ENCODE measurements at places on chromosomes 3 and 15. TPM values are rescaled to one million over a fixed set of nuclear protein-coding genes. Genes with fewer than 3 reads are reported as not detected.
A peak's percentile ranks its signal among the peaks of the same experiment; 100 is the strongest.

DNA sequence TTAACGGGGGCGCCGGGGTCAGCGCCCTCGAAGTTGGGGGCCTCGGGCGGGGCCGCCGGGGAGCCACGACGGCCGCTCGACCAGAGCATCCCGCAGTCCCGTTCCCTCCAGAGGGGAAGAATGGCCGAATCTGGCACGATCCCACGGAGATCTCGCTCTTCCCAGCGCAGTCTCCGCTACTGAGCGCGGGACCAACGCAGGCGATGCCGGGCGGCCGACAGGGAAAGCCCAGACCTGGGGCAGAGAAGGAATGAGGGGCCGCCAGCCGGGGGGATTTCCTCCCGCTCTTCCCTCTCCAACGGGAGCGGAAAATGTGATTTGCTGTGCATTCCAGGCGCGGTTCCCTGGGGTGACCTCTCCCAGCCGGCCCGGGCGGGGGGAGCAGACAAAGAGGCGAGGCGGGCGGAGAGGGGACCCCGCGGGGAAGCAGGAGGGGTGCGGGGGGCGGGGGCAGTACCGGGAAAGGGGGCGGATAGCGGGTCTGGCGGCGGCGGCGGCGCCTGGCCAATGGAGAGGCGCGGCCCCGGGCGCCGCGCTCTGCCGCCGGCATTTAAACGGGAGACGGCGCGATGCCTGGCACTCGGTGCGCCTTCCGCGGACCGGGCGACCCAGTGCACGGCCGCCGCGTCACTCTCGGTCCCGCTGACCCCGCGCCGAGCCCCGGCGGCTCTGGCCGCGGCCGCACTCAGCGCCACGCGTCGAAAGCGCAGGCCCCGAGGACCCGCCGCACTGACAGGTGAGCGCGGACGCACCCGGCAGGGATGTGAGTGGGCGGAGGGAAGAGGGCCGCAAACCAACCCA lies at the start of gene GREM1:
Gene GREM1, plus strand, starts transcription at position 579 of the 801 bp plus-strand sequence. CDS start 12,687 bp downstream, outside the sequence.
- peak; percentile 65 for DNase-seq

DNA sequence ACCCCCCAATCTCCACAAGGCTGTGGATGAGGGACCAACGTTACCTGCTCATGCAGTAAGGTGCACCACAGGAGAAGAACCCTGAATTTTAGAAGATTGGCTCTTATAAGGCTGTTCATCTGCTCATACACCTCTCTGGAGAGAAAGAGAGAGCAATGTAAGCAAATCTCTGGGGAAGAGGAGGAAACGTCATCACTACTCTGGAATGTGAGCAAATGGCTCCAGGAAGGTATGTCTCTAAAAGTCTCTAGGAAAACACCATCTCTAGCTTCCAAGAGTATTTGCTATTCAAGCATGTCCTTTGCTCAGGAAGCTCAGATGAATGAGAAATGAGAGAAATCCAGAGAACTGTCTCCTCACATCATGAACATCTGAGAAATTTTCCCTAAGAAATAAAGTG lies 235.4 kb downstream of the TBL1XR1 start:
- DNase-seq = peak; percentile 29

GRCh38 chr3:10419637-10420232 lies 85.7 kb downstream of the ATP2B2 start:
- no peak for DNase-seq

DNA sequence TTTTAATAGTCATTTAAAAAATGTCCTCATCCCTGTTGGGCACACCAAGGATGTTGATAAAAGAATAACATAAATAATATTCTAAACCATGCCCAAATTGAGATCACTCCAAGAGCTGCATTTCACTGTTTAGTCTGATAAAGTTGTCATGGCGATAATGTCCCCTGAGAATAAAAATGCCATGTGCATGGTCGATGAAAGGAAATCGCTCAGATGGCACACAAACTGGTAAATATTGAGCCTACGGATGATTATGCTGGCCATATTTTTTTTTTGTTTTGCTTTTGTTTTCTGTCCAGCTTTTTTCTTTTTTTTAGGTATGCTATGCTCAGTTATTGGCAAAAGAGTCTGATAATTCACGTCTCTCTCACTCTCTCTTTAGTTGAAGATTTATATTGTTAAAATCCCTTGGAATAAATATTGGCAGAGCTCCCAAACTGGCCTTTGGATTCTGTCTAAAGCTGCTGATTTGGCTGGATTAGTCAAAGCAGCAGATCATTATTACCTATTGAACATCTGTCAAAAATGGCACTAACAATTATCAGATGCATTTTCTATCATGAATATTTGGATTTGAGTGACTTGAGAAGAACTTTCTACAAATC lies 643.8 kb downstream of the SQOR start:
- DNase-seq = no peak

GRCh38 chr3:71916747-71917369 lies 131.9 kb upstream of the PROK2 start:
- DNase-seq = peak; percentile 24

DNA sequence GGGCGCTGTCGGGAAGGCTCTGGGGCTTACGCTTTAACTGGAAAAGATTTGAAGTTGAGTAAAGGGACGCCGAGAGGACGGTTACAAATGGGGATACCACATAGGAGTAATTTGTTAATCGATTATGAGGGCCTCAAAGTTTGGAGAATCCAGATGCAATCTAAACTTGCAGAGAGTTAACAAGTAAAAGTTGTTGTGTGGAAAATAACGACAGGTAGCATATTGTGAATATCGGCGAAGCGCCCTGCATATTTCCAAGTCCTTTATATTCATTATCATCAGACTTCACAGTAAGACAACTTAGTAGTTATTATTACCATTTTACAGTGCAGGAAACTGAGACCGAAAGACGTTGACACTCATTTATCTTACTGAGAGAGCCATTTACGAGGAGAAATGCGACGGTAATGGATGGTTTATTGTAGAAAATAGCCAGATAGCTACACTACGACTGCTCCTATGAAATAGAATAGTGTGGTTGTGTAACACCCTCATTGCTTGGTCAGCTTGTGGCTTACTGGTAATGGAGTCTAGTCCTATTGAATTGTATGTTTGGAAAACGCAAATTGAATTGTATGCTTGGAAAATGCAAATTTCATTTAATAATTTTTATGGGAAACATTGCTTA lies 700 bp downstream of the MKRN2 start:
- peak; percentile 61 for DNase-seq

GRCh38 chr15:59396211-59396610 lies 23.5 kb upstream of the MYO1E start:
- DNase-seq = no peak

DNA sequence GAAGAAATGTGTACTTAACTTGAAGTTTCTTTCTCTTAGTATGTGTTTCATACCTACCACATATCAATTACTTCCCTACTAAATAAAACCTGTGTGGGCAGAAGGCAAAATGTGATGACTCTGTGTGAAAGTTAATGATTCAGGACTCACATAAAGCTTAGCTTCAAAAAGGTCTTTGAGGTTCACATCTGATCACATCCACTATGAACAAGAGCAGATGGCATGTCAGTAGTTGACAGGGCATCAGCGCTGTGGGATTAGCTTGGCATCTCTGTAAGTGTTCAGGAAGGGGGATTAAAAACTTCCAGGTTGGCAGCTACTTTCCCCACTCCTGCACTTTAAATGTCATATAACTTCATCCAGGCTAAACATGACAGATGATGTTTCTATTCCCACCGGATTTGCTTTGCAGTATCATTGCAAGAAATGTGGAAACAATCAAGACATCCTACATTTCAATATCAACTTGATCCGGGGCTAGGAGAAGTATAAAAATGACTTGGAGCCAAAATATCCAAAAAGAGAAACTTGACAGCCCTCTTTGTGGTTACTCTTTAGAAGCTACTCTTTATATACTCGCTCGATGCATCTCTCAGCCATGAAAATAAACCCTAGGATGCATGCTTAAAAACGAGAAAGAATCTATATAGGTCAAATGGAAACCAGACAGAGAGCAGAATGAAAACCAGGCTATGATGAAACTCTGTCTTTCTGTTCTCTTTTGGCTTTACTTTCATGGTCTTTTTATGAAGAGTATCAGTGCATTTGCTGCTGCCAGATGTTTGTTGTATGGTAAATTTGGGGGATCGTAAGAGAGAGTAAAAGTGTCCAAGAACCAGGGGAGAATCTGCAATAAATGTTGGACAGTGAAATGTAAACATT lies 273.1 kb upstream of the ALCAM start:
- no peak for DNase-seq

CCNDBP1 gene
- 44.6 TPM for total RNA-seq

GPR156 gene
- total RNA-seq = 0.90 TPM

AHSG gene
- total RNA-seq = not detected

PLA2G4D gene
- not detected for total RNA-seq
